Stimulated activated CD8-positive, alpha-beta memory T cell treated with anti-CD3 and anti-CD28 coated beads, Interleukin-15, amount 100 ng/mL, for 4 hours (primary cell): ENCODE measurements at places on chromosomes 13 and 19.
A peak's percentile ranks its signal among the peaks of the same experiment; 100 is the strongest.

DNA sequence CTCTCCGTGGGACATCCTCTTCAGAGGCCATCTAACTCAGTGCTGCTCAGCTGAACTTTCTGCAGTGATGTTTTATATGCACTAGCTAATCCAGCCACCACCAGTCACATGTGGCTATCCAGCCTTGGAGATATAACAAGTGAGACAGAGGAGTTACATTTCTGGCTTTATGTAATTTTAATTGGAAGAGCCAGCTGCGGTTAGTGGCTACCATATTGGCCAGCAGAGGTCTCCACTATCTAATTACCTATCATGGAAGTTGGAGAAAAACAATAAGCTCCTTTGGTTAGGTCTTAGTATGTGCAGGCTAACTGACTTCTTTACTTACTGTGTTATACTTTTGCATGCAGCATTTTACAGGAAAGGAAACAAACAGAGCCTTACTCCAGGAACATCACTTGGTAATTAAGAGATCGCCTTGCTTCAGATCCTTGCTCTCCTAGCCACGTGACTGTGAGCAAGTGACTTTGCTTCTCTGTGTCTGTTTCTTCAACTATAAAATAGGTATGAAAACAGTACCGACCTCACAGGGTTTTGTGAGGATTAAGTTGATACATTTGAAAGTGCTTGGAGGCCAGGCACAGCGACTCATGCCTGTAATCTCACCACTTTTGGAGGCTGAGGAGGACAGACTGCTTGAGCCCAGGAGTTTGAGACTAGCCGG is 1.6 kb upstream of the KLK10 start:
- DNase-seq = no peak

- DNase-seq = no peak
Measured at GRCh38 chr19:48578891-48579290, 26.9 kb downstream of the SULT2B1 start.

GRCh38 chr19:58514564-58515022 is 2.8 kb upstream of the SLC27A5 start:
- no peak for DNase-seq

- no peak for DNase-seq
Measured at GRCh38 chr19:55621673-55622231, 2.6 kb downstream of the ZNF784 start.

- DNase-seq = no peak
Measured at GRCh38 chr13:66560189-66560588, 669.9 kb downstream of the PCDH9 start.

- DNase-seq = no peak
Measured at GRCh38 chr13:81017513-81018152, 676.7 kb upstream of the SPRY2 start.

DNA sequence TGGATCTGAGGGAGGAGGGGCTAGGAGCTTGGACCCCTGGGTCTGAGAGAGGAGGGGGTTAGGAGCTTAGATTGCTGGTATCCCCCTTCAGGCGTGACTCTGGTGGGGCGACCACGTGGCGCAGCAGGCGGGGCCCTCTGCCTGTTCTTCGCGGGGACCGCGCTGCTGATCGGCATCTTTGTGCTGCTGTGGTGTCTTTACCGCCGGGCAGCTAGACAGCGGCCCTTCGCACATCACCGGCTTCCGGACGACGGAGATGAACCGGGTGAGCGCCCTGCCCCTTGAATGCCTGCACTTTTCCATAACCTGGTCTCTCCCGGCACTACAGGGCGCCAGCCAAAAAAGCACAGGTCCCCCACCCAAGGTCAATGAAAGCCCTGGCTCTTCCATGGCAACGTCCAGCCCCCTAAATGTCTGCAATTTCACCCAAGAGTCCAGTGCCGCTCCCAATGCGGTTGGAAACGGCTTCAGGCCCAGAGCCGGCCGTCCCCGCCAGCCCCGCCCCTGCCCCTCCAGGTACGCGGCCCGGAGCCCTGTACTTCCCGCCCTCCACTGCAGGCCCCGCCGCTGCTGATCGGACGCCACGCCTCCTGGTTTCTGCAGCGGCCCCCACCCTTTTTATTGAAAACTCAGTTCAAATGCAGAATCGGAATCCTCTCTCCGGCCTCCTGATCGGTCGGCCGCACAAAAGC is 2.8 kb downstream of the GFY start:
- DNase-seq = no peak

DNA sequence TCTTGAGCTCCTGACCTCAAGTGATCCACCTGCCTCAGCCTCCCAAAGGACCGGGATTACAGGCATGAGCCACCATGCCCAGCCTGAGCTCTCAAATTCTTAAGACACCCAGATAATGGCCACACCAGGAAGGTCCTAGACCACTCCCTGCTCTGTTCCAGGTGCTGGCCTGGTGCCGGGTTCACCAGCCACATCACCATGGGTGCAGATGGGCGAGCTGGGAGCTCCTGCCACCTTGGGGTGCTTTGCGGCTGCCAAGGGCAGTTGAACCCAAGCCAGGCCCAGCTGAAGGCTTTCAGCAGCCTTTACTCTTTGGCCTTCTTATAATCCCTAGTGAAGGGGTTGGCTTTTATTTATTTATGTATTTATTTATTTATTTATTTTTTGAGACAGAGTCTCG is 4.9 kb downstream of the HPN start:
- no peak for DNase-seq

DNA sequence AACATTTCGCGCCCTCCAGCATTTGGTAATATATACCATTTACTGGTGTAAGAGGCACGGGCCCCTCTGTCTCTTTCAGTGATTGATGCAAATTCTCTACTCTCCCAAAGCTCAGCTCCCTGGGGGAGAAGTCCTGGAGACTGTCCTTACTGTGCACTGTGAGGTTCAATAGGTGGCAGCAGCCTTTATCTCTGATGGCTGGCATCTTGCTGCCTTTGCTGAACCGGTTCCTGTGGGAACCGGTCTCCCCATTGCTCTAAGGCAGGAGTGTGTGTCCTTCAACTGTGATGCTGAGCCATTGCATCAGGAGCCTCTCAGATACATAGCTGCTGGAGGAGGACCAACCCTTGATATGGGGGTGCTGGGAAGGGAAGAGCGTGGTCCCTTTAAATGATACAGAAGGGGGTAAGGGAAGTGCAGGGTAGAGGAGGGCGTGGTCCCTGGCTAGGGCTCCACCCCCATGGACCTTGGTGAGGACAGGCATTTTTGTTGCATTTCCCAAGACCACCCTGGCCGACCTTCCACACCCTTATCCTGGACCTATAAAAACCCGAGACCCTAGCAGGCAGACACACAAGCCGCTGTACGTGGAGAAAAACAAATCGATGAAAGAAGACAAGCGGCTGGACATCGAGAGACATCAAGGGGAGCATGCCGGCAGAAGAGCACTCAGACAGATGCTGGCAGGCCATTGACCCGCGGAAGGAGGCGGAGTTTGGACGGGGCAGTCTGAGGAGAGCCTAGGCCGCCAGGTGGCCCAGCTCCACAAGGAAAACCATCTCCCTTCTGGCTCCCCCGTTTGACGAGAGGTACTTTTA is 41.1 kb upstream of the GTF3A start:
- no peak for DNase-seq

- no peak for DNase-seq
Measured at GRCh38 chr19:42316223-42317211, 3.4 kb downstream of the TMEM145 start.

DNA sequence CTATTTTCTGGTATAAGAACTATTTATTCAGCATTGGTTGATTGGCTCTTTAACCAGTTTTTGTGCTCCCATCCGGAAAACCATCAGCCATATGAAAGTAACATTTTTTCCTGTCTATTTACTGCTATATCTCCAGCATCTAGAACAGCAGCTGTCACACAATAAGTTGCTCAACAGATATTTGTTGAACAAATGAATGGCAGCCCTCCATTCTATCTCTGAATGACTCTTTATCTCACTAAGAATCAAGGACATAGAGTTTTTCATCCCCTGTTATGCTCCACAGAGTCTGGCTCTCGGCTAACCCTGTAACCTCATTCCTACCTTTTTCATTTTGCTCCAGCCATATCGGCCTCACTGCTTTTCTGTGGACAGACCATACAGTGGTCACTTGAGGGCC is 145.5 kb downstream of the SLITRK6 start:
- DNase-seq = no peak

DNA sequence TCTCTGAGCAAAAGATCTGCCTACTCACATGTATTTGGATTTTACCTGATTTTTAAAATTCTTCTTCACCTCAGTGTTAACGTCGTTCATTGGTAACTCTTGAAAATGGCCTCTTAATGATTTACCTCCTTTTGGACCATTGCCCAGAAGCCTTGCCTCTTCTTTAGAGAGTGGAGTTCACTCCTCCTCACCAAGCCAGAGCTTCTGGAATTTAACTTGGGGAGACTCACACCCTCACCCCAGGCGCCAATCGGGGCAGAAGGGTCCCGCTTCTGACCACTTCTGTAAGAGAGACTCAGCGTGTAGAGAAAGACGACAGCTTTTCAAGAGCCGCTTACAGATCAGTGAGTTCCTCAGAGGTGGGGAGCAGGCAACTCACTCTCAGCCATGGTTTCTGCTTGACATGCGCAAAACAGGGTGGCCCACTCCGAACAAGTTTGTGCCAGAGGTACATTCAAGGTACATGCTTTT is 2.7 kb downstream of the PNMA8C start:
- no peak for DNase-seq

- no peak for DNase-seq
Measured at GRCh38 chr13:27997904-27998522, 9.5 kb upstream of the URAD start.

GRCh38 chr13:113297370-113298042 is 467 bp downstream of the LAMP1 start:
- peak; percentile 16 for DNase-seq

- no peak for DNase-seq
Measured at GRCh38 chr13:99758460-99759162, 213.0 kb downstream of the ZIC5 start.

DNA sequence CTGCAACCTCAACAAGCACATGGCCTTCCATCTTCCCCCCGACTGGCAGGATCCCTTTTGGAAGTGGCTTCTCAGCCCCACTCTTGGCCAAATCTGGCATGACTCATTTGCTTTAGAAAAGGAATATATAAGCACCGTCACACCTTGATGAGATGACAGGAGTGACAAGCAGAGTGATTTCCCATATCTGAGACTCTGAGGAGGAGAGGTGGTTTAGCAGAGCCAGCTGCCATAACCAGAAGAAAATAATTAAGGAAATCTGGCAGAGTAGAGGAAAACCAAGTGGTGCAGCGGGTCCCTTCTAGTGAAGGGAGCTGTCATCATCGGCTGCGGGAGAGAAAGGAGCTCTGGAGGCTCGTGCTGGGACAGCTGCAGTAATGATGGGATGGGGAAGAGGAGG is 27.5 kb upstream of the KCTD15 start:
- DNase-seq = no peak

- no peak for DNase-seq
Measured at GRCh38 chr13:45445053-45445452, 19.7 kb upstream of the COG3 start.

DNA sequence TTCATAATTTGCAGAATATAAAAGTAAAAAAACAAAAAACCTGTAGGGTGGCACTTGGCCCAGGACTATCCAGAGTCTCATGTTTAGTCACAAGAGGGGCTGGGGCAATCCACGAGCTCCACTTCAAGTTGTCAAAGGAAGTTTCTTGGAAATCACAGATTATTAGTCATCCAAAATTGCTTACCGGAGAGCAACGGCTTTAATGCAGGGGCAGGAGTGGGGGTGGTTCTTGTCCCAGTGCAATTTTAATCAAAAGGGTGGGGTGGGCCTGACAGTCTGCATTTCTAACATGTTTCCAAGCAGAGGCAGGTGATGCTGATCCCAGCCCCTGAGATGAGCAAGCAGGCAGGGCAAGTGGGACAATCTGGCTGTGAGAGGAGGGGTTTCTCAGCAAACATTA is 233.9 kb downstream of the ABCC4 start:
- no peak for DNase-seq

DNA sequence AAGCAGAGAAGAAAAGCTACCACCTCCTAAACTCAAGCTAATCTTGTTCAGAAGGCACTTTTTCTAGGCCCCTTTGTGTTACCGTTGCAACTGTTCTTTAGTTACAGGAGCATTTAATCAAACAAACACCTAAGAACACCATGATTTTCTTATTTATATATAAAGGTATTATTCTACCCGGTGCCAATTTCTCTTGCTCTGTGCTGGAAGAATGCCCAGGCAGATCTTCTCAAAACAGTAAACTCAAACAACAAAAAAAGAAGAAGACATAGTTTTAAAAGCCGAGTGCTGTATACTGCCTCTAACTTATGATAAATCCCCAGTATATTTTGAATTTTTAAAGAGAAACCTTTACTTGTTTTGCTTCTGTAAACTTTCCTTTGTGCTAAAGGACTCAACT is 20.4 kb downstream of the SLC7A1 start:
- no peak for DNase-seq
